NCI-H460 (cell line): ENCODE measurements at places on chromosomes 7 and 10. TPM values are rescaled to one million over a fixed set of nuclear protein-coding genes. Genes with fewer than 3 reads are reported as not detected.

Gene PLAC9
- total RNA-seq = not detected in 2 replicates

Gene CPVL
- 30.0 and 33.0 TPM in 2 replicates for total RNA-seq

Gene TMEM26
- total RNA-seq = not detected in 2 replicates

DNA sequence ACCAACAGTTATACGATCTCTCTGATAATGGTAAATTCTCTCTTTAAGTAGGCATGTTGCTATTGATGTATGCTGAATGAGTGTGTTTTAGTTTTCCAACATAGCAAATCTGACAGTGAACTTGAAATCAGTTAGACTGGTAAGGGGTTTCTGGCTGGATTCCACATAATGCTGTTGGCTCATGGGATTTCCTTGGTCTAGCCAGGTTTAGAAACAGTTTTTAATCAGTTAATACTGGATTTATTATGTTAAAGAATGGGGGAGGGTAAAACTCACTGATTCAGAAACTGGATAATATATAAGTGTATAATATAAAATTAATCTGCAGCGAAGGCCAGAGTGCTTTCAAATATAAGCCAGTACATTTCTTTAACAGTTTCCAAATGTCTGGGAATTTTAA, 55.6 kb downstream of the PCDH15 start:
- DNase-seq = no peak

- DNase-seq = no peak
These were observed 8.9 kb downstream of the MYO1G start for GRCh38 chr7:44969701-44970522.

GRCh38 chr10:79266084-79266483, 81.2 kb upstream of the PPIF start:
- no peak for DNase-seq

GRCh38 chr10:5862360-5862961, 27.2 kb downstream of the ANKRD16 start:
- DNase-seq = no peak

GRCh38 chr7:93941945-93942344, 20.4 kb downstream of the GNG11 start:
- no peak for DNase-seq
